Esophagus squamous epithelium (tissue), 5 donors: ENCODE measurements at places on chromosomes 6 and 20.

GRCh38 chr20:53303413-53303760 is 290.3 kb downstream of the ZNF217 start:
- DNase-seq = no peak

DNA sequence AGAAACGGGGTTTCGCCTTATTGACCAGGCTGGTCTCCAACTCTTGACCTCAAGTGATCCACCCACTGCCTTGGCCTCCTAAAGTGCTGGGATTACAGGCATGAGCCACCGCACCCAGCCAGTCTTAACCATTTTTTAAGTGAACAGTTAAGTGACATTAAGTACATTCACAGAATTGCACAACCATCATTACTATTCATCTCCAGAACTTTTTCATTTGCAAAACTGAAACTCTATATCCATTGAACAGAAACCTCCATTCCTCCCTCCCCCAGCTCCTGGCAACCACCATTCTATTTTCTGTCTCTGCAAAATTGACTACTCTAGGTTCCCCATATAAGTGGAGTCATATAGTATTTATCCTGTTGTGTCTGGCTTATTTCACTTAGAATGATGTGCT is 59.7 kb downstream of the PLCB4 start:
- DNase-seq = no peak

- no peak for DNase-seq
Measured at GRCh38 chr6:71333697-71334096, 45.1 kb downstream of the OGFRL1 start.

DNA sequence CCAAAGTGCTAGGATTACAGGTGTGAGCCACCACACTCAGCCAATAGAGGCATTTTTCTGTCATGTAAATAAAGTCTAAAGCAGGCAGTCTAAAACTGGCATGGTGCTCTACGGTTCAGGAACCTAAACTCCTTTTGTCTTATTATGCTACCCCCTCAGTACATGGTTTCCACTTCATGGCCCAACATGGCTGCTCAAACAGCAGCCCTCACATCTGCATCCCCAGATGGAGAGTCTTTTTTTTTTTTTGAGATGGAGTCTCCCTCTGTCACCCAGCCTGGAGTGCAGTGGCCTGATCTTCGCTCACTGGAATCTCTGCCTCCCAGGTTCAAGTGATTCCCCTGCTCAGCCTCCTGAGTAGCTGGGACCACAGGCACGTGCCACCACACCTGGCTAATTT is 38.3 kb downstream of the SLC52A3 start:
- no peak for DNase-seq

GRCh38 chr20:13865791-13866351 is 81.0 kb downstream of the NDUFAF5 start:
- no peak for DNase-seq

DNA sequence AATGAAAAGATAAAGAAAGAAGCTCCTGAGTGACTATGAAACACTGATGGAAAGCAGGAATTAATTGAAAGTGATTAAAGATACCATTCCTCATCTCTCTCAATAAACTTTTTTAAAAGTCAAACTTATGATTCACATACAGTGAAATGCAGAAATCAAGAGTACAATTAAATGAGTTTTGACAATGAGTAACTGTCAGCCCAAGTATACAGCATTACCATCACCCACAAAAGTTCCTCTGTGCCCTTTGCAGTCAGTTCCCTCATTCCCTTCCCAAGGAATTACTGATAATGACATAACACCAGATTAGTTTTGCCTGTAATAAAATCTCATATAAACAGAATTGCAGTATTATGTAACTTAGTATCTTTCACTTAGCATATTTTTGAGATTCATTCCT is 44.5 kb downstream of the ATG5 start:
- no peak for DNase-seq

DNA sequence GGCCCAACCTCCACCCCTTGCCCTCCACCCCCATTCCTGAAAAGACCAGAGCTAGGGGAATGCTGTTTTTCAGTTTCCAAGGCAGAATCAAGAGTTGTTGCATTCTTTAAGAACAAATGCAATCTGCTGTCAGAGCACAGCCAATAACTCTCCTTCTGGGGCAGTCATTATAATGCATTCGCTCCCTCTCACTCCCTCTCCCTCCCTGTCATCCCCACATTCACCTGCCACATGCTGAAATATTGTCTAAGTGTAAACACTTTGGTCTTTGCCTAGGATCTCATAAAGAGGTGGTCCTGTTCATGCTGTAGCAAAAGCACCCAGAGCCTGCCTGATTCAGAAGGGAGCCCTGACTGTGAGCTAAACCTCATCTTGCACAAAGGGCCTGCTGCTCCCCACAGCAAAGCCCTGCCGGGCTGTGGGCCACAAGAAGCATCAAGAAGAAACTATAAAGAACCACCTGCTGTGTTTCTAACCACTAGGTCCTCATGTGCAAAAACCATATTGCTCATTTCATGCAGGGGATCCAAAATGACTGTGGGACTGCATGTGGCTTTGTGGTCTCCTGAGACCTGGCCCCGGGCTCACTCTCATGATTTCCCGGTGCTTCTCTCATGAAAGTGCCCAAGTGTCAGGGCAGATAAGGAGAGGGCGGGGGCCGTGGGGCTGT is 85.6 kb downstream of the GPR6 start:
- DNase-seq = no peak

DNA sequence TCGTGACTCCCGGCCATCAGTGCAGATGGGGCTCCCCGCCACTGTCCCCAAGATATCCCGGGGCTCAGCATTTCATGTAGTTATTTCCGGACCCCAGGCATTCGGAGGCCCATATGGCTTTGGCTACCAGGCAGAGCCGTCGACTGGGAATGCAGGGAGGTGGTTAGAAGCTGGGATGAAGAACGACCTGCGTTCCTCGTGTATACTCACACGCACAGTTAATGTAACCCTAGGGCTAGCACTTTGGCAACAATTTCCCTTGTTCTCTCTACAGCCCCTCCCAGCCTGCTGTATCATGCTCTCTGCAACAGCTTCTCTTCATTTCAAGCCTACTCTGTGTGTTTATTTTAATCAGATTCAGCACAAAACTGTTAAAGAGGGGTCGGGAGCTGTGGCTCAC is 240.4 kb downstream of the MYLK4 start:
- no peak for DNase-seq

- no peak for DNase-seq
Measured at GRCh38 chr6:16216501-16217155, 21.8 kb upstream of the GMPR start.

GRCh38 chr6:148747471-148748165 is 788 bp downstream of the UST start:
- DNase-seq = no peak

DNA sequence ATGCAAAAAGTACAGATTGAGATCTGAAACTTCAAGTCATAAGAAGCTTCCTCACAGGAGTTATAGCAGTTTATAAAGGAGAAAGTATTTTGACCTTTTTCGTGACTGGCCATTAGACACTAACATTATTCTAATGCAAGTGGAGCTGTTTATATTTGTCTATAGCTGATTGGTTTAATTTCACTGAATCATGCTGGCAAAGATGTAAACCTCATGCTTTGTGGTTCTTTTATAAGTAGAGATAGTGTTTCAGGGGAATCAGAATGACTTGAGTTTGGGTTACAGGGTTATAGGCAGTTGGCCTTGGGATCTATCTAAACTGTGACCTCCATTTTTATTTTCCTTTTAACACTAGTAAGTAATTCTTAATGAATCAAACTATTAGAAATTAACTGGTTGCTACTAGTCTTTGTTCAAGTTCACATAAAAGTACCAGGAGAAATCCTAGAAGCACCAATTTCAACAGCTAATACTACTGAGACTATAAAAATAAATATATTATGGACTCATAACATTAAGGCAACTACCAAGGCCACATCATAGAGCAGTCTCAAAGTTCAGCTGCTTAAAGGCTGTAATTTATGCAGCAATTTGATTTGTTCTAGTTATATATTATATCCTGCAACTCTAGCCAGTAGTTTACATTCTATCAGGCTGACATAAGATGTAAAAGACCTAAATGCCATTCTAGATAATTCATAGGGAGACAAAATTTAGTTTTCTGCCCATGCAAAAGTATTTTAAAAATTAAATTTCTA is 94.0 kb downstream of the RNGTT start:
- no peak for DNase-seq

DNA sequence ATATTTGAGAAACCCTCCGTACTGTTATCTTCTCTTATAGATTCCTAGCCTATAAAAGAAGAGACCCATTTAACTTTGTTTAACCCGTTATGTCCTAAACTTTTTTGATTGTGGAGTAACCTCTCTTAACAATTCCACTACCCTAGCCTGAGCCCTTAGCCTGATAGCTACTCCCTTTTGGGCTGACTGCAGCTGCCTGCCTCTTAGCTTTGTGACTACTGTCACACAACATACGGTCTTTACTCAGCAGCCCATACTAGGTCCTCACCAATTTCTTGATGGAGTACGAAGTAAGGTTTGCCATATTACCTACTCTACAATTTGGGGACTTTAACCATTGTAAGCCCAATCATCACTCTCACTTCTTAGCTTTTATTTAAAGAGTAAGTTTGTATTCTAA is 72.7 kb downstream of the QRSL1 start:
- DNase-seq = no peak

- no peak for DNase-seq
Measured at GRCh38 chr6:124420116-124420840, 542.0 kb upstream of the RNF217 start.

DNA sequence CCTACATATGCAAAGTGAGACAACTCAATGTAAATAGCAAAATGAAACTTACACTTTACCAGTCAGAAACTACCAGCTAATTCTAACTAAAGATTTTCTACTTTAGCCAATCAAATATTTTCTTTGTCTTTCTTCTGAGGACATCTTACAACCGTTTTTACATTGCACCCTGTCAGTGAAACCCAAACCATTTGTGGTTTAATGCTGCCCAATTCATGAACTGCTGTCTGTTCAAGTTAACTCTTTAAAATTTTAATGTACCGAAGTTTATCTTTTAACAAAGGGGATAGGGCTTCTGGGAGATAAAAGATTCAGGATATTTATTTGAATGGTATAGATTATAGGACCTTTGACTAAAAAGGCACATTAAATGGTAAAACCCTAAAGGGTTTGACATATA is 121.3 kb upstream of the HDDC2 start:
- no peak for DNase-seq

DNA sequence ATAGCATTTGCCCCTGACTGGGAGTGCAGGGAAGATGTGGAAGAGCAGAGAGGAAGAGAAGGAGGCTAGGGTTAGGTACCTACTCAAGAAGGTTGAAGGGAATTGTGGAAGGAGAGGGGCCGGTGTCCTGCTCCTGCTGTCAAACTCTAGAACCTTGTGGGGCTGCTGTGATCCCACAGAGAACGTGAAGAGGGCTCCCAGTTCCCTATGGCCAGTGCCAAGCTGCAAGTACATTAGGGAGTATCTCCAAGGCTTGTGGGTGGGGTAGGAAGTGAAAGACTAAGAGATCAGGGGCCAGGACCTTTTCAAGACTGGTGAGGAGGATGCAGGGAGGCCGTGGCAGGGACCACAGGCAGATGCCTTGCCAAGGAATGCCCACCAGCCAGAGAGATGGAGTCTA is 263.4 kb downstream of the CDH26 start:
- no peak for DNase-seq

DNA sequence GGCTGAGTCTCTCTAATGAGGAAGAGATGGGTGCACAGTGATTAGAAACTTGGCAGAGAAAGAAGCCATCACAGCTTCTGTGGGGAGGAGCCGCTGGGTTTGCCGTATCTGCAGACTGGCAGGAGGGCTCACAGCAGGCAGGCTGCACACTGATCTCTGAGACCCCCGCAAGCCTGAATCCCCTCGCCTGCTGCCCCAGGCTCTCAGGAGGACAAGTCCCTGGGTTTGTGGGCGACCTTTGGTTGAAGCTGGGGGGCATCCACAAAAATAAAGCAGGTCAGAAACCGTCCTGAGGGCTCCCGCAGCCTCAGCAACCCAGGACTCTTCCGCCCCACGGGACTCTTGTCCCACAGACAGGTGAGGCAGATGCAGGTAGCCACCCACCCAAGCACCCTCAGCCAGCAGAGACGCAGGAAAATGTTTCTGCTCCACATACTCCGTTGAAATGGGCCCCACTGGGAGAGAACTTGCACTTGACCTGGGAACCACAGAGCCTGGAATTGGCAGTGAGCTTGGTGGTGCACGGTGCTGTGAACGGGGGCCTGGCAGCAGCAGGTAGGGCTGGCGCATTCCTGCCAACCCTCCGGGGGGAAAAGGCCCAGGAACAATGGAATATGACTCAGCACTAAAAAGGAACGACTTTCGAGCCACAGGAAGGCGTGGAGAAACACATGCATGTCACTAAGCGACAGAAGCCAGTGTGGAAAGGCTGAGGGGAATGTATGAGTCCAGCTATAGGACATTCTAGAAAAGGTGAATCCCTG is 89.9 kb downstream of the YTHDF1 start:
- DNase-seq = no peak

DNA sequence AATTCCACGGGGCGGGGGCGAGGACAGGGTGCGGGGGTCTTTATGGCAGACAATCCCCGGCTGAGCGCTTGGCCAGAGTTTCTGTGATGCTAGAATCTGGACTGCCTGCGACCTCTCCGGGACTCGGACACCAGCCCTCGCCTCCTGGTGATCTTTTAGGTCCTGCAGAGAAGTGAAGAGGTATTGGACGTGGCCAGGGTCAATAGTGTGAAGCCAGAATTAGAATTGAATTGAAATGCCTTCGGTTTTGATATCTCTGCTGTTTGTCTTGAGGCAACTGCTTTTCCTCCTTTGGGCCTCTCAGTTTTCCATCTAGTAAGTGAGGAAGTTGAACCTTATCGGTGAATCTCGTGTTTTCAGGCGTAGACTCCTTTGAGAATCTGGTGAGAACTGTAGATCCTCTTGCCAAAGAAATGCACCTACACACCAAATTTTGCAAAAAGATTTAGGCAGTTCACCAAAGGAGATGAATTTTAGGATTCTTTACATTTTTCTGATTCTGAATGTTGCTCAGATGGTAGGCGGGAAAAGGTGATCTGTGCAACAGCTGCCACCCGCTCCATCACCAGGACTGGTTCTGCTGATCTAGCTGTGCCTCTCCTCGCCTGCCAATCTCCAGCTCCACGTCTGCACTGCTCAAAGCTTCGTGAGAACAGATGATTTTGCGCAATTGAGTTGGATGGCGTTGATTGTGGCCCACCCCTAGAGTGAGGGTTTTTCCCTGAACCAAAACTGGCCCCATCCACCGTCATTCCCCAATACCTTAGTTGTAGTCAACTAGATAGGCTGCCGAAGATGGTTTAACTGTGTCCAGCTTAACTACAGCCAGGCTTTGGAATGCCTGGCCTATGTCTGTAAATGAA is 837 bp upstream of the OSER1 start:
- no peak for DNase-seq

- no peak for DNase-seq
Measured at GRCh38 chr20:45405571-45406259, 2.4 kb upstream of the DBNDD2 start.

- DNase-seq = no peak
Measured at GRCh38 chr6:10621847-10622246, 72.6 kb downstream of the C6orf52 start.

DNA sequence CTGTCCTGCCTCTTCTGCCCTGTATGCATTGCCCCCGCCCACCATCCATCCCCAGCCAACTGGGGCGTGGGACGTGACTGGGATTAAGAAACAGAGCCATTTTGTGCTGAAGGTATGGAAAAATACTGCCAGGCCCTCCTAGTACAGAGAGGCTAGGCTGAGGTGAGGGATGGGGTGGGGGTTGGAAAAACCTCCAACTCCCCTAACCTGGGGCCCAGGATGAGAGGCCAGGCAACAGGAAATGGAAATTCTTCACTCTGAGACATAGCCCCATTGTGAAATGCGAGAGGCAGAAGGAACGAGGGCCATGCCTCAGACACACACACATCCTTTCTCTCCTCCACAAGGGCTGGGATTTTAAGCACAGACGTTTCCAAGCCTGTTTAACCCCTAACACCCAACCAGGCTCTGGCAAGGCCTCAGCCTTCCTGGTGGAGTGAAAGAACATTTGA is 19.9 kb downstream of the KCNK5 start:
- DNase-seq = no peak

- DNase-seq = no peak
Measured at GRCh38 chr6:4240148-4240547, 104.8 kb upstream of the ECI2 start.
